ENCODE measurements at places on chromosomes 1 and 21. TPM values are rescaled to one million over a fixed set of nuclear protein-coding genes. Genes with fewer than 3 reads are reported as not detected.

The GBP6 gene
- total RNA-seq: not detected

The RIPK4 gene
- total RNA-seq: 30.3 TPM

DNA sequence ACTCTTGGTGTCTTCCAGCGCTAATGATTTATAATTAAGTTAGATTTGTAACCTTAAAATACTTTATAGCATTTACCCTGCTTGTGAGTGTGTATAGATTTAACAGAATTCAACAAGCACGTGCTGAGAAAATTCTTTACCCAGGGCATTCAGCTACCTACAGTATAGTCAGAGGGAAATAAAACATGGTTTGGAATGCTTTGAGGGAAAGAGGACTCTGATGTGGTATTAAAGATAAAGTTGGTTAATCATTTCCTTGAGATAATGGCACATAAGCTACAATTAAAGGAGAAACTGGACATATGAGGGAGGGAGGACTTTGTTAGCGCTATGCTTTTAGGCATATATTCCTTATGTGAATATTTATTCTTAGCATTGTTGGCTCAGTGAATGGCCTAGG, 26.4 kb upstream of the IL12RB2 start:
- H3K36me3 ChIP-seq: no peaks in the 10 kb centered on the region
- no peak overlapping the region for H3K4me3 ChIP-seq
- no peaks in the 10 kb centered on the region for H3K27me3 ChIP-seq

The SPRR1B gene
- total RNA-seq: not detected

The HMCN1 gene
- total RNA-seq: 1.5 TPM

DNA sequence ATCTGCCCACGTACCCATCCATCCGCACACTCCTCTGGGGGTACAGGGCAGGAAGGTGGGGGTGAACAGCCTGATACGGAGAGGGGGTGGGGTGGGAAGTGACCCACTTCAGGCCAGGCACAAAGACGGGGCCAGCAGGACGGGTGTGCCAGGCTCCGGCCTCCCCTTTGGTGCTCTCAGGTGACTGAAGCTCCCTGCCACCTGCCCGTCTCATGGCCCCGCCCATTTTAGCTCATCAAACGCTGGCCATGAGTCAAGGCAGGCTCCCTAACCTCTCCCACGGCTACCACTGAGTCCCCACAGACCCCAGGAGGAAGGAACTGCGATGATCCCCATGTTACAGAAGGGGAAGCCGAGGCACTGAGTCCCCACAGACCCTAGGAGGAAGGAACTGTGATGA, 109.6 kb downstream of the CRYAA start:
- H3K4me3 ChIP-seq: no peak overlapping the region
- H3K4me1 ChIP-seq: peaks cover 9% of the 10 kb centered on the region
- H3K36me3 ChIP-seq: no peaks in the 10 kb centered on the region
- no peaks in the 10 kb centered on the region for H3K27me3 ChIP-seq
- H3K27ac ChIP-seq: no peak overlapping the region
- DNase-seq: no peak

The PLEKHO1 gene
- 33.2 TPM for total RNA-seq

GRCh38 chr1:14866911-14867612, 268.6 kb downstream of the KAZN start:
- H3K4me1 ChIP-seq: no peaks in the 10 kb centered on the region
- no peak overlapping the region for H3K4me3 ChIP-seq
- no peaks in the 10 kb centered on the region for H3K36me3 ChIP-seq
- H3K27ac ChIP-seq: no peak overlapping the region
- H3K27me3 ChIP-seq: no peaks in the 10 kb centered on the region
- no peak for DNase-seq

DNA sequence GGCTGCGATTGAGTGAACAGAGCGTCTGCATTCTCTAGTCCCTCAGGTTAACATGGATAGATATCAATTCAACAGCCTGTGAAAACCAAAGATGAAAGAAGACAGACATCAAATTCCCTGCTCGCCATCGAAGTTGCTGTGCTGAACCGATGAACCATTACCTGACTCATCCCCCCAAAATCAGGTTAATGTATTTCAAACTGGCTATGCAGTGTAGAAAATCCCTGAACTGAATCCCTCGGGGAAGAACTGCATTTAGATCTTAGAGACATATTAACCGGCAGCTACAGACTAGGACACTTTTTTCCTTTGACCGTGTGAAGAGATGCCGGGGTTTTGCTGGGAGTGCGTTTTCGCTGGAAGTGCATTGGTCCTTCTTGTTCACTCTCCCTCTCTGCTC, 213.2 kb upstream of the KIAA0040 start:
- no peaks in the 10 kb centered on the region for H3K27me3 ChIP-seq
- H3K4me1 ChIP-seq: no peaks in the 10 kb centered on the region
- H3K36me3 ChIP-seq: no peaks in the 10 kb centered on the region
- no peak for DNase-seq

The CNR2 gene
- 0.54 TPM for total RNA-seq

GRCh38 chr1:31793586-31794285, 22.1 kb downstream of the SPOCD1 start:
- no peaks in the 10 kb centered on the region for H3K27me3 ChIP-seq
- H3K27ac ChIP-seq: no peak overlapping the region
- H3K36me3 ChIP-seq: no peaks in the 10 kb centered on the region
- no peak for DNase-seq
- H3K4me3 ChIP-seq: no peak overlapping the region

The FCRL2 gene
- 4.8 TPM for total RNA-seq

The MSH4 gene
- total RNA-seq: not detected

DNA sequence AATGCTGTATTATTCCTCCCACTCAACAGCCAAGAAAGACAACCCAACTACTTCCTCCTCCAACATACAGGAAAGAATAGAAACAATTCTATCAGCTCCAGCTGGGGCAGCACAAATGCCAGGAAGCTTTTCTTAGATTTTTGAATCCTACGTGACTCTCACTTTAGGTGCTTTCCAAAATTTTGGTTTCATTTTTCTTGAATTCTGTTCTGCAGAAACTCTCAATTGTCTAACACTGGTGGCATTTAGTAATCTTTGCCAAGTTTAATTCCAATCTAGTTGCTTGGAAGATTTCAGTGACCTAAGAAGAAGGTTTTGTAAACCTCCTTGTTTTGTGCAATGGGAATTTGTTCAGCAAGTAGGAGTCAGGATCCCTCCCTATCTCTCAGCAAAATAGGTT, 37.1 kb upstream of the DOCK7 start:
- DNase-seq: no peak
- H3K36me3 ChIP-seq: no peaks in the 10 kb centered on the region
- H3K27ac ChIP-seq: no peak overlapping the region
- no peaks in the 10 kb centered on the region for H3K27me3 ChIP-seq
- H3K4me3 ChIP-seq: no peak overlapping the region

DNA sequence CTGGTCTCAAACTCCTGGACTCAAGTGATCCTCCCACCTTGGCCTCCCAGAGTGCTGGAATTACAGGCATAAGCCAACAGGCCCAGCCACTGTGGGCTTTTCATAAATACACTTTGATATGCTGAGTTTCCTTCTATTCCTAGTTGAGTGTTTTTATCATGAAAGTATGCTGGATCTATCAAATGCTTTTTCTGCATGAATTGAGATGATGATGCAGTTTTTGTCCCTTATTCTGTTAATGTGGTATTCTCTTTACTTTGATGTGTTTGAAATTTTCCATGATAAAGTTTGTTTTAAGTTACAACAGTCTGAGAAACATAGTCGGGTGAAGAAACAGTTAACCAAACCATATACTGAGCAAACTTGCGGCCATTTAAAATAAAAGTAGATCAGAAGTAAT, 24.1 kb downstream of the RNF115 start:
- DNase-seq: no peak
- H3K27me3 ChIP-seq: no peaks in the 10 kb centered on the region

- no peaks in the 10 kb centered on the region for H3K4me1 ChIP-seq
- no peak overlapping the region for H3K4me3 ChIP-seq
- no peaks in the 10 kb centered on the region for H3K27me3 ChIP-seq
- no peaks in the 10 kb centered on the region for H3K36me3 ChIP-seq
- DNase-seq: no peak
Measured at GRCh38 chr1:121471523-121471922, 286.7 kb downstream of the SRGAP2C start.

The MYBPHL gene
- total RNA-seq: not detected

GRCh38 chr1:8096105-8097011, 70.2 kb upstream of the ERRFI1 start:
- H3K36me3 ChIP-seq: no peaks in the 10 kb centered on the region
- peaks cover 8% of the 10 kb centered on the region for H3K4me1 ChIP-seq

DNA sequence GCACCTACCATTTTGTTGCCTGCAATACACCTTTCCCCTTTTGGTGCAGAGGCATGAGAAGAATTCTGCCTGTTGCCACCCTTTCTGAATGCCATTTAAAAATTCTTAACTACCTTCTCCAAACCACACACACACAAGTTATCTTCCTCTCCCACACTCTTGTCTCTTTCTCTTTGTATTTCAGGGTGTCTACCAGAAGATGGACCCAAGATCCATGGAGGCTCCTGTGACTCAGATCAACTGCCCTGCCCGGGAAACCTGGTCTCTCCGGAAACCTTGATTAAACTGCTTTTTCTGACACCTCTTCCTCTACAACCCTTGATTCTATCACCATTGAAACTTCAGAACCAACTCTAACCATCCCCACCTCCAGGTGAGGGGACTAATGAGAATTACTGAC, 2.4 kb upstream of the TARS2 start:
- H3K27me3 ChIP-seq: no peaks in the 10 kb centered on the region
- H3K4me3 ChIP-seq: no peak overlapping the region
- DNase-seq: peak; percentile 45
- H3K27ac ChIP-seq: no peak overlapping the region
- no peaks in the 10 kb centered on the region for H3K36me3 ChIP-seq
- H3K4me1 ChIP-seq: no peaks in the 10 kb centered on the region

DNA sequence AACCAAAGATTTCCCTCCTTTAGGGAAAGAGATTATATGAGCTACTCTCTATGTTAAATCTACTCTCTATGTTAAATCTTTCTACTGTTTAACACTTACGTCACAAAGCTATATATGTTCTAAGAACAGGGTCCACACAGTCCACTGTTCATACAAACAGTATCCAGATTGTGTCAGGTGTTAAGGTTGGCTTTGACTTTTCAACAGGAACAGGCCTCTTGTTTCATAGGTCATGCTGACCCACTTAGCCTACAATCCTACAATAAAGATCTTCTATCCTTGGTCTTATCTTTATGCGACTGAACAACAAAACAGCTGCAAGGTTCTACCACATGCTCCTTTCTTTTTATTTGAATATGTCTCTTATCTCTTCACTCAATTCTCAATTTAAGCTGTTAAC, 134.9 kb downstream of the LTN1 start:
- no peaks in the 10 kb centered on the region for H3K27me3 ChIP-seq
- no peak for DNase-seq
- no peak overlapping the region for H3K27ac ChIP-seq
- no peak overlapping the region for H3K4me3 ChIP-seq
- H3K36me3 ChIP-seq: no peaks in the 10 kb centered on the region
- no peaks in the 10 kb centered on the region for H3K4me1 ChIP-seq

DNA sequence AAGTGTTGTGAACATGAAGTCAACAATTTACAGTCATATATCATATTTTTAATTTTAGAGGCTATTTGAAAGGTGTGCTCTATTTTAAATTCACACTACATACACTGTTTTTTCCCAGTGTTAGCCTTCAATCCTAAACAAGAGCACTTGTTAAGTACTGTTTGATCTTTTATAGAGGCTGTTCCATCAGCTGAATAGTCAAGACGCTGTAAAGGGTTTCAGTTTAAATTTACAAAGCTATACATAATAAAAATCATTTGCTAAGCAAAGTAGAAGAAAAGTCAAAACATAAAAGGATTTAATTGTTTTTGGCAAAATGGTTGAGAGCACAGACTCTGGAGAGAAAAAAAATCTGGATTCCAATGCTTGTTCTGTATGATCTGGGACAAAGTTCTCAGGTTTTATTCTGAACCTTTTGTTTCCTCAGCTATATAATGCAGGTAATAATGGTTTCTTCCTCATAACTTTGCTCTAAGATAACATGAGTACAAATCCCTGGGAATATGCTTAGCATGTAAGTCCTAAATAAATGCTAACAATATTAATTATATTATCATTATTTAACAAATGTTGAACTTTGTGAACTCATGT, 44.3 kb downstream of the RBM11 start:
- peak overlapping the region; percentile 21 for H3K4me3 ChIP-seq
- H3K36me3 ChIP-seq: no peaks in the 10 kb centered on the region
- H3K27me3 ChIP-seq: no peaks in the 10 kb centered on the region
- peak overlapping the region; percentile 26 for H3K27ac ChIP-seq
- DNase-seq: no peak

DNA sequence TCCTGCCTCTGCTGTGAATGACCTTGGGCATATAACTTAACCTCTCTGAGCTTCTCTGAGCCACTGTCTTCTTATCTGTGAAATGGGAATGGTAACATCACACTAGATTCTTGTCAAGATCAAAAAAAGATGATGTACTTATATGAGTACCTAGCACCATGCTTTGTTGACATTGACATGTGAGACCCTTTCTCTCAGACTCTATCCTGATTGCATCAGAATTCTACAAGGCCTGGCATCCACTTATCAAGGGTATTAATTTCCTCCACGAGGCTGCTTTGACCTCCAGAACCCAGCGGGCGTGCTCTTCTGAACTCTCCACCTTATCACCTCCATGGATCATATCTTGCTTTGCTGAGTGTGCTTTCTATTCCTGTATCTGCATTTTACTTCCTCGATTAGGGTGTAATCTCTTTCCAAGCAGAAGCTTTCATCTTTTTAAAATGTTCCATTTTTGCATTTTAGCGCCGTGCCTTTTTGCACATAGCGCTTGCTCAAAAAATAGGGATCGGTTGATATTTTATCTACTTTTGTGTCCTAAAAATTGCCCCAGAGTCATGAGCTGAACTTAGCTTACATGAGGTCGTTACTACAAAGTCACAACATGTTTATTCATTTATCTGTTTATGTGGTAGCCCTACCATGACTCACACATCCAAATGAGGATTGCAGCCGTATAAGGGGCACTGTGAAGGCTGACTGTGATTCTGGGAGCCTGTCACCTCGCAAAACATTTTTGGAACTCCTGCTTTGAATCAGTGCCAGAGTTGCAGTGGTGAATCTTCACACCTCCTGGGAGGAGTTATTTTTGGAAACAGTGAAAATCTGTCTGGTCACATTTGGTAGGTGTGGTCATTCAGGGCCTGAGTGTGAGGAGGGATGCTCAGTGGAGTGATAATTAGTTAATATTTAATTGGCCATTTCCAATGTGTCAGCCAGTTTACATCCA, 63.2 kb downstream of the IER5 start:
- no peak for DNase-seq
- peaks cover 17% of the 10 kb centered on the region for H3K4me1 ChIP-seq
- no peaks in the 10 kb centered on the region for H3K36me3 ChIP-seq
- no peak overlapping the region for H3K4me3 ChIP-seq
- H3K27ac ChIP-seq: peak overlapping the region; percentile 47

GRCh38 chr1:205939690-205940330, 3.4 kb downstream of the SLC26A9 start:
- H3K4me1 ChIP-seq: no peaks in the 10 kb centered on the region
- H3K27me3 ChIP-seq: no peaks in the 10 kb centered on the region
- H3K27ac ChIP-seq: no peak overlapping the region
- no peaks in the 10 kb centered on the region for H3K36me3 ChIP-seq

Data from Peyer's patch (tissue), 4 donors.